ENCODE measurements at places on chromosomes 2 and 18.

DNA sequence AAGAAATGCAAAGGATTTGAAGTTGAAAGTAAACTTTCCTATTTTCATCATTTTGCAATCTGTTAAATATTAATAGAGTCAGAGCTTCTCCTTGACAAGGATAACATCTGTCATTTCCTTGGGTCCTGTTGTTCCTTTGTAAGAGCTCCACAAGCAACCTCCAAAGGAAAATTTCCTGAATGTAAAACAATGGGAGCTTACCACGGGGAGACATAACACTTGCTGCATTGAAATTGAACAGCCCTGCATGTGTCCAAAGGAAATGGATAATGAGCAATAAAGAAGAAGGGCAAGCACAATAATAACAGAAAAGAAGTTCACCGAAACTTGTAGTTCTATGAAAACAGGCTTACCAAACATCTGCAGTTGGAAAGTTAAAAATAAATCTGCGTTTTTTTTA, 42.0 kb upstream of the SCG2 start:
- no peak for DNase-seq

GRCh38 chr2:54671875-54672589, 51.4 kb upstream of the EML6 start:
- DNase-seq = no peak

DNA sequence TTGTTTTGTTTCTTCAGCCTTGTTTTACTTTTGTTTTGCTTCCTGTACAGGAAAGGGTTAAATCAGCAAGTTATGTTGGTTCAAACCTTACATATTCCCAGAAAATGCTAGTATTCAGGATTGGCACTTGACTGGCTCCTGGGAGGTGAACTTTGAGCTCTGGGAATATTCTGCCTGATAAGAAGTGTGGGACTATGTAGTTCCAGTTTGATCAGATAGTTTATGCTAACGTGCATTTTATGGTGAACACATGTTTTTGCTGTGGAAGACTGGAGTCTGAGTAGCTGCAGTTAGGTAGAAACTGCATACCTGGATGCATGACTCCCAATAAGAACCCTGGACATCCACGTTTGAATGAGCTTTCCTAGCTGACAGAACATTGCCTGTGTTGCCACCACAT, 603.1 kb upstream of the HS6ST1 start:
- no peak for DNase-seq

DNA sequence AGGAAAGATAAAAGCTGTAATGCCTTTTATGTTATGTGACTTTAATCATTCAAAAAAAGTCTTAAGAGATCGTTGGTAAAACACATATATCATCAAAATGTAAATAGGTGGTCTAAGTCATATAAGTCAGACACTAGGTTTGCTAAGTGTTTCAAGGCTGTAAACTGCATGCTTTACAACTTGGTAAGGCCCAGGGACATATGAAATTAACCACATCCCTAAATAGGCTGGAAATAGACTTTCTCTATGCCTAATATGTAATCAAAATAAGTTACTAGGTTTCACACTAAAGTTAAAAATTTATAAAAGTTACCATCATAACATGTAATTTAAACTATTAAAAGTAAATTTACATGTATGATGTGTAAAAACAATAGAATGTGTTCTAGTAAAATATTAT, 946.3 kb upstream of the LRATD1 start:
- no peak for DNase-seq

DNA sequence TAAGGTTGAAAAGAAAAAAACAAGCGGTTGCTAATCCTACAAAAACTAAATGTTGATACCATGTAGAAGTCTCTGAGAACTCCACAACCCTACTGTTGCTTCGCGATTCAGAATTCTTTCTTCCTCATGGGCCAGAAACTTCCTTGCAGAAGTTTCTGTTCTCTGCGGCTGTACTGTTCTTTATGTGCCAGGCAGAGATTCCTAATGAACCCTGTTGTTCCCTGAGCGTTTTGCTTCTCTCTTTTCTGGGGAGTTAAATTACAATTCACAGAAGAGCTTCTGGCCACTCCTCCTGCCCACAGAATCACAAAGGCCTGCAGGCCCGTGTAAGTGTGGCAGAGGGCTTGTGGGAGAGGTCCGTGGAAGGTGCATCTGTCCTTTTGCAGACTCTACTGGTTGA, 1.8 kb upstream of the THNSL2 start:
- no peak for DNase-seq

- DNase-seq = no peak
Observed at GRCh38 chr2:96493072-96493471, 12.1 kb downstream of the NEURL3 start.

- no peak for DNase-seq
Observed at GRCh38 chr18:2687390-2688001, 32.0 kb downstream of the SMCHD1 start.

DNA sequence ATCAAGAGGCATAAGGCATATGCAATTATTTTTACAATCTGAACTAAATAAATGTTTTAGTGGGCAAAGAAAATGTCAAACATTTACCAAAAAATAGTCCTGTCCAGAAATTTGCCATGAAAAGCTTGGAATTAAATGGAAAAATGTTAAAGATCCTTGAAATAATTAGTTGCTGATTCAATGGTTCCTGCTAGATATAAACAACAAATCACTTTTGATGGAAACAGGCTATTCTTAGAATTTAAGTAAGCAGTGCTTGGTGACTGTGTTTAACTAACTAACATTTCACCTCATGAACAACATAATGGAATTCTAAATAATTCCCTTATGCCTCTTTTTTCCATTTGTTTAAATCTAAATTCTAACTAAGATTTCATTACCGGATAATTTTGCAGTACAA, 3.9 kb downstream of the RND3 start:
- no peak for DNase-seq

GRCh38 chr18:76499637-76500340, 4.7 kb upstream of the ZNF516 start:
- no peak for DNase-seq

GRCh38 chr2:4628998-4629501, 925.7 kb downstream of the DCDC2C start:
- DNase-seq = no peak

GRCh38 chr2:138830547-138830946, 50.4 kb upstream of the NXPH2 start:
- no peak for DNase-seq

GRCh38 chr2:143329288-143329687, 200.1 kb downstream of the ARHGAP15 start:
- no peak for DNase-seq

DNA sequence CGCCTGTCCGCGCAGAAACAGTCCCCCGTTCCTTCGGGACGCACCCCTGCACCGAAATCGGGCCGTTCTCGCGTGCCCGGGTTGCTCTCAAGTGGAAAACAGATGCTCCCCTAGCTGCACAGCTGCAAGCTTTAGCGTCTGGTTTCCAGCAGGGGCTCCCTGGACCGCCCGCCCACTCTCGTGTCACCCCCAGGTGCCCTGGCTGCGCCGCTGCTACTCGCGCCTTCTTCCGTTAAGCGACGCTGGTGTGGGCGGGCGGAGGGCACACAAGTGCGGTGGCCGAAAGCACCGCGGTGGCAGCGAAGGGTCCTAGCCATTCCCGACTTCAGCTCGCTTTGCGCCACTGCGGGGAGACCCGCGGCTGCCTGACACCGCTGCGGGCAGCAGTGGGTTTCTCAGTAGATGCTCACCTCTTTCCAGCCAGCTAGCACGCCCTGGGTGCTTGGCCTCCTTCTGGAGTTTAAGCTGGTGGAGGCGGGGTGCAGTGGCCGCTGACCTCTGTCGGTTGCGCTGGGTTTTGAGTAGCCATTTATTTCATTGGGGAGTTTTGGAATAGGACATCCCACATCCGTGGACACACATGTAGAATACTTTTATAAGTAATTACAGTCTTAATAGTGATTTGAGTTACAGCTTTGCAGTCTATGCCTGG, 806 bp downstream of the ZNF407 start:
- peak; percentile 60 for DNase-seq

DNA sequence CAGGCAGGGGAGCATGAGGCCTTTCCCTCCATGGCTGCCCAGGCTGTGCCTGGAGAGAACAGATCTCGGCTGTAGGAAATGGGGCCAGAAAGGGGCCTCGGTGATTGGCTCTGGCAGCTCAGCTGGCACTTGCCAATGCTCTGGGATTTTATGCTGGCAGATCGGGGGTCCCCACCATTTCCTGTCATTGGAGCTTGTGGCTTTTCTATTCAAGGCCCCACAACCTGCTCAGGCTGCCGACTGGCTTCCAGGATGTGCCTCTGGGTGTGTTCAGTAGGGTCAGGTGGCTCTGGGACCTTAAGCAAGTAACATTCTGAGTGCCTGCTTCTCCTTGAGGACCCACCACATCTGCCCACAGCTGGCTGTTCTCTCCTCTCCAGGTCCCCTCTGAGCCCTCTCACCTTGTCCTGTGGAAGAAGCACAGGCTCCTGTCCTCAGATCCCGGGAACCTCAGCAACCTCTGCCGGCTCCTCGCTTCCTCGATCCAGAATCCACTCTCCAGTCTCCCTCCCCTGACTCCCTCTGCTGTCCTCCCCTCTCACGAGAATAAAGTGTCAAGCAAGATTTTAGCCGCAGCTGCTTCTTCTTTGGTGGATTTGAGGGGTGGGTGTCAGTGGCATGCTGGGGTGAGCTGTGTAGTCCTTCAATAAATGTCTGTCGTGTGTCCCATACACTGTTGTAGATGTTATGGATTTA, 4.2 kb downstream of the GNLY start:
- no peak for DNase-seq

GRCh38 chr2:56473524-56473923, 289.7 kb downstream of the CCDC85A start:
- DNase-seq = no peak

All from GM12891 (cell line).